ENCODE measurements at places on chromosomes 4 and X.

DNA sequence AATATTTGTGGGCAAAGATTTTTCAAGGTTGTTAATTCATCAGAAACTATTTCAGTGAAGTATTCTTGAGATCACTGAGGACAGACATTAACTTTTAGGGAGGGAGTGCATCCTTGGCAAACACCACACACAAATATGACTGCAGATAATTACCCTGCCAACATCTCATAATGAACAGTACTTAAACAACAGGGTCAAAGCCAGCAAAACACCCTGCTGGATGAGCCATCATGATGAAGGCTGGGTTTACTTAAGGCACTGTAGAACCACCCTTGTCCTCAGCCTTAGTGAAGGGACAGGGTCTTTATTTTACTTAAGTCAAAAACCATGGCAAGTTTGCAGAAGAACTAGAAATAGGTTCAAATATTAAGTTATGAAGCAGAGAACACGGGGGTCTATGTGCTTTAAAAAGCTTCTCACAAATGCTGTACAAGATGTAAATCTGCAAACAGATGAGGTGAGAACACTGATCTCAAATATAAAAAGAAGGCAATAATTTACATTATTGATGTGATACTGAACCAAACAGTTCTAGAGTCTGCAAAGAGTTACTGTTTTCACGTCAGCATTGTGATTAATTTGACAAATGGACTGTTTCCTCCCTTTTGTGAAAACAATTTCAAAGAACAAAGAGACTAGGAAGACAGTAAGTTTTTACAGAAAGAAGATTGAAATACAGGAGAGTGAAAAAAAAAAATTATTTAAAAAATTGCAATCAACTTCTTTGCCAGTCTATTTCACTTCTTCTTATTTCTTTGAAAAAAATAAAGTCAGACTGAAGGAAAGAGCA is 28.2 kb downstream of the TAPT1 start:
- DNase-seq = no peak

DNA sequence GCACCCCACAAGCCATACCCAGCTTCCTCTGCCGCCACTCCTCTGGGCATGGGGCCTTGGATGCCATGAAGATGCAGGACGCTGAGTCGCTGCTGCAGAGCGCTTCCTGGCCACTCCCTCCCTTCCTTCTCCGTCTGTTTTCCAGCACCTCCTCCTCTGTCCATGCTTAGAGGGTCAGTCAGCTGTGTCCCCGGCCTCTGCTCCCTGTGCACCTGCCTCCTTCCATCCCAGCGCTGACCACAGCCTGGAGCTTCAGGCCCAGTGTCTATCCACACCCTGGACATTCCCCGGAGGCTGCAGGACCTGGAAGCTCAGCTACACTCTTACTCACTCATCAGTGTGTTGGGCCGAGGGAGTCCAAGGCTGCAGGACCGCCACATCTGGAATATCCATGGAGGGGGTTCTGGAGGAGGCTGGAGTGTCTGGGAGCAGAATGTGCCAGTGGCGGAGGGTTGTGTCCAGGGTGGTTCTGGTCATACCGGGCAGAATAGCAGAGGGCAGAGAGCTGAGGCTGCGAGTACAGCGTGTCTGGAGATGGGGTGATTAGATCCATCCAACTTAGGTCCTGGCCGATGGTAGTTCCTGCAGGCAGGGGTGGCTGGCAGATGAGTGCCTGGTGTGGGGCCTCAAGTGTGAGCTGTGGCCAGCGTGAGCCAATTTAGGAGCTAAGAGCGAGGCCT is 58.6 kb upstream of the ADRA2C start:
- DNase-seq = no peak

DNA sequence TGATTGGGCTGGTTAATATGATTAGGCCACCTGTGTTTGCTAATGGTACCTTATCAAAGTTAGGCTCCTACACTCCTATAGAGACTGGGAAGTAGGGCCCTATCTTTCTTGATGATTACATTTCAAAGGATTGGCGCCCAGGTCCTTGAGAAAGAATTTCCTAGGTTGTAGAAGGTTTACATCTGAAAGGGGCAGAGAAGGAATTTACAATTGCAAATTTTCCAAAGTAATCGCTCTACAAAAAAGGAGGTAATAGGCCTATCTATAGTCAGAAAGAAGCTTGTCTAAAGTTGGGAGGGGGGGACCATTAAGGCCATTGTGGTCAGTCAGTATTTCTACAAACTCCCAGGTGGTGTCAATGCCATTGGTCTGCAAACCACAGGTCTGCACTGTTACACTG is 638.4 kb downstream of the IL1RAPL1 start:
- no peak for DNase-seq

GRCh38 chr4:145859426-145859825 is 79.2 kb downstream of the ZNF827 start:
- DNase-seq = no peak

DNA sequence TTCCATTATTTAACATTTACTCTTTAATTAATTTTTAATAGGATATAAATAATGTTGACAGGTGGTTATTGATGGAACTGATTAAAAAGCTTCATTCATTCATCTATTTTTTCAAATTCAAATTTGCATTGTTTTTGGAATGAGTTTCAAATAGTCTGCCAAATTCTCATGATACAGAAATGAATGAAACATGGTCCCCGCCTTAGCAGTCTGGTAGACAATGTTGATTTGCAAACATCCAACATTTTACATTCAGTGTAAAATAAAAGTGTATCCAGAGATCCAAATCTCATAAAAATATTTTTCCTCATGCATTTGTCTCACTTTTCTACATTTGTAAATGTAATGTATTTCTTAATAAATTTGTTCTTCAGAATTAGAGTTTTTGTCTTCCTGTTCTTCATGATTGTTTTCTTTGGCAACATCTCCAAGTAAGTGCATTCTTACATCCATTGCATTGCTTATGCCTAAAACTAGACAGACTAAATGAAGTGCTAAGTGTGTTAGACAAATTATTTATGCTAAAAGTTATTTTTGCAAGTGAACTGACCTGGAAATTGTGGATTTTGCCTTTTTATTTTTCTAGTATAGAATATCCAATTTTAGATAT is 142.3 kb downstream of the PCDH18 start:
- no peak for DNase-seq

DNA sequence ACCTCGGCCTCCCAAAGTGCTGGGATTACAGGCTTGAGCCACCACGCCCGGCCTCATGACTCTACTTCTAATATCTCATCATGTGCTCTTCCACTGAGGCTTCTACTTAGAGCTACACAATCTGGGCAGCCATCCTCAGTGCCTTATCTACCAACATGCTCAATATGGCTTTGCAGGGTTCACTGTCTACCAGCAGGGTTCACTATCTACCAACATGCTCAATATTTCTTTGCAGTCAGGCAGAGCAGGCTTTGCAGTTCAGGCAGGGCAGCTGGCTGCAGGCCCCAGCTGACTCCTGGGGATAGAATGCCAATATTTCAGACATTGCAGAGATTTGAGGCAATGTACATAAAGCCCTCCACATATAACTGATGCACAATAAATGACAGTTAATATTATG is 47.5 kb downstream of the PKD2 start:
- DNase-seq = no peak

- no peak for DNase-seq
Observed at GRCh38 chr4:166838975-166839614, 395.2 kb downstream of the SPOCK3 start.

DNA sequence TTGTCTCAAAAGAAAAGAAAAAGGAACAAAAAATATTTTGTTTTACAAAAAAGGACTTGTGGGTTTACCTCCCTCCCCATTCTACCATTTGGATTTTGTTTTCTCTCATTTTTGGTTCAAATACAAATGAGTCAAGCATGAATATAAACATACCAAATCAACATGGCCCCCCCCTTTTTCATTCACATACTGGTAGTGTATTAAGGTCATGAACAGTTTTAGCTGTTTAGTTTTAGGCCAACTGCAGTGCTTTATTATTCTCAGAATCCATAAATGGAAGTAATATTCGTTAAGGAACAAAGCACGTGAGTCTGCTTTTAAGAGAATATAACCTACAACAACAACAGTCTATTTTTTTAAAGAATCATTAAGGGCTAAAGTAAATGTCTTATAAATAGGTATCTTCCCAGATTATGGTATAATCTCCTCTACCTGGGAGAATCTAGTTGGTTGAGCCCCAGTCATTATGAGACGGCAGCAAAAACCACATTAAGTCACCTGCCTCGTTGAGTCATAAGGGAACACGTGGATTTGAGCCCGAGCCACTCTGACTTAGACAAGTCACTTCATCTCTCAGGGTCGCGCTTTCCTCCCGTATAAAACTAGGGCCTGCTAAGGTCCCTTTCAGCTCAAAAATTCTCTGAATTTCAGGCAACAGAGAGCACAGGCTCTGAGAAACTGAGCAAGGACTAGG is 26.7 kb downstream of the BCLAF3 start:
- DNase-seq = no peak

- DNase-seq = no peak
Observed at GRCh38 chr4:94581766-94582165, 130.0 kb downstream of the PDLIM5 start.

- no peak for DNase-seq
Observed at GRCh38 chrX:126847143-126847542, 27.6 kb downstream of the PRR32 start.
